ENCODE measurements at places on chromosomes 3 and 15.
A peak's percentile ranks its signal among the peaks of the same experiment; 100 is the strongest.

- no peak overlapping the region for H3K4me3 ChIP-seq
- peaks cover 30% of the 10 kb centered on the region for H3K4me1 ChIP-seq
- no peak for DNase-seq
- peak overlapping the region; percentile 65 for H3K27ac ChIP-seq
These were observed 114.7 kb upstream of the TPM1 start for GRCh38 chr15:62927836-62928235.

- H3K27ac ChIP-seq = peak overlapping the region; percentile 56
- no peak for DNase-seq
- H3K36me3 ChIP-seq = no peaks in the 10 kb centered on the region
- peaks cover 7% of the 10 kb centered on the region for H3K4me1 ChIP-seq
- H3K4me3 ChIP-seq = no peak overlapping the region
These were observed 444.9 kb upstream of the TBL1XR1 start for GRCh38 chr3:177642042-177642803.

GRCh38 chr3:183551930-183552329, 3.6 kb downstream of the KLHL6 start:
- H3K36me3 ChIP-seq = no peaks in the 10 kb centered on the region
- no peak overlapping the region for H3K4me3 ChIP-seq
- no peaks in the 10 kb centered on the region for H3K4me1 ChIP-seq
- no peak for DNase-seq
- H3K27ac ChIP-seq = no peak overlapping the region

DNA sequence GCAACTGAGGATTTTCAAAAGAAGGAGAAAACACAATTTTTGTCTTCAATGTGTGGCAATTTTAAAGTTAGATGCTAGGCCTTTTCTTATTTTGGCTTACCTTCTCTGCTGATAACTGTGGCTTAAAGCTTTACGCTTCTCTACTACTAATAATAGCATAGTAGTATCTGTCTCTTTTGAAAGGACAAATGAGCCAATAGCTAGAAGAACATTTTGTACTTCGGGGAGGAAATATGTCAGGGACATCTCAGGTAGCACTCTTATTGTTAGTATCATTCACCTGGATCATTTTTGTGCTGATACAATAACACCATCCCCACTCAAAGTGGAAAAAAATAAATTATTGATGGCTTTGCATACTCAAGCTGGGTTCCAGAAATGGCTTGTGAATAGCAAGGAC, 586.1 kb upstream of the TBL1XR1 start:
- H3K27ac ChIP-seq = no peak overlapping the region
- no peaks in the 10 kb centered on the region for H3K27me3 ChIP-seq
- peaks cover 25% of the 10 kb centered on the region for H3K4me1 ChIP-seq
- DNase-seq = no peak
- no peaks in the 10 kb centered on the region for H3K36me3 ChIP-seq
- H3K4me3 ChIP-seq = no peak overlapping the region

DNA sequence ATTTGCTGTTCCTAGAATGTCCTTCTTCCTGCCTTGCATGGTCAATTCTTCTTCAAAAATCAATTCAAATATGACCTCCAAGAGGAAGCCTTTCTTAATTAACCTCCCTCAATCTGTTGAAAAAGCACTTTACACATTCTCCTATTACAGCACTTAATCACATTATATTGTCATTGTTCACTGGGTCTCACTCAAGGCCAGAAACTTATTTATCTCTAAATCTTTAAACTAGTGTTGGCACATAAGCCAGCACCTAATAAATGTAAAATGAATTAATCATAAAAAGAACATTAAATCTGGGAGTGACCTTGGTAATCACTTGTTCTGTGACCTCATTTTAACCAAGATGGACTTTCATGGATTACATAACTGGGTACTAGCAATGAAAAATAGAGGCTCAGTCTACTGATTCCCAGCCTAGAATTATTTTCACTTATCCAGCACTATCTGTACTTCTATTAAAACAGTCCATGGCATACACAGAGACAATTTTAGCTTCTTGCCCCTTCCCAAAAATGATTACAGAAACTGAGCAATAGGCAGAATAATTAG, 22.1 kb downstream of the MSL2 start:
- H3K4me3 ChIP-seq = no peak overlapping the region
- H3K4me1 ChIP-seq = peaks cover 58% of the 10 kb centered on the region
- H3K27me3 ChIP-seq = no peaks in the 10 kb centered on the region
- H3K36me3 ChIP-seq = no peaks in the 10 kb centered on the region

GRCh38 chr3:75049533-75049932, 435.1 kb upstream of the CNTN3 start:
- no peaks in the 10 kb centered on the region for H3K27me3 ChIP-seq
- H3K4me3 ChIP-seq = no peak overlapping the region
- H3K4me1 ChIP-seq = no peaks in the 10 kb centered on the region
- H3K36me3 ChIP-seq = no peaks in the 10 kb centered on the region
- no peak for DNase-seq

GRCh38 chr15:69482686-69483256, 30.2 kb downstream of the RPLP1 start:
- H3K27ac ChIP-seq = no peak overlapping the region
- no peak overlapping the region for H3K4me3 ChIP-seq
- DNase-seq = no peak
- no peaks in the 10 kb centered on the region for H3K27me3 ChIP-seq

DNA sequence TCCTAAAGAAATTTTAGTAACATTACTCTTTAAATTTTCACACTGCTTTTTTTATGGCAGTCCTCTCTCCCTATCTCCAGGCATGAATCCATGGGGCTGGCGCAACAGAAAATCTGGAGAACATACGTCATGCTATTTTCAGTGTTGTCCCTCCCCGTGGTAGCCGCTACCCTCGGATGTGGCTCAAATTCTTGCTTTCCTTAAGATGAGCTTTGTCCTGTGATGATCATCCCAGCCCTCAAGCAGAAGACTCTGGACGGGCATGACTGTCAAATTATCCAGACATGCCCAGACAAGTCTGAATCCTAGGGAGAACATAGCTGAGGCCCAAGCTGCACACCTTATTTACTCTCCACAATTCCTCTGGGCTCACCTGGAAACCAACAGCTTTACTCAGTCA, 49.1 kb downstream of the FMN1 start:
- H3K27me3 ChIP-seq = no peaks in the 10 kb centered on the region
- DNase-seq = no peak
- no peak overlapping the region for H3K27ac ChIP-seq

GRCh38 chr3:61924090-61924735, 362.8 kb downstream of the PTPRG start:
- no peak overlapping the region for H3K4me3 ChIP-seq
- no peaks in the 10 kb centered on the region for H3K36me3 ChIP-seq
- peaks cover 54% of the 10 kb centered on the region for H3K4me1 ChIP-seq
- DNase-seq = no peak
- H3K27ac ChIP-seq = no peak overlapping the region
- no peaks in the 10 kb centered on the region for H3K27me3 ChIP-seq

DNA sequence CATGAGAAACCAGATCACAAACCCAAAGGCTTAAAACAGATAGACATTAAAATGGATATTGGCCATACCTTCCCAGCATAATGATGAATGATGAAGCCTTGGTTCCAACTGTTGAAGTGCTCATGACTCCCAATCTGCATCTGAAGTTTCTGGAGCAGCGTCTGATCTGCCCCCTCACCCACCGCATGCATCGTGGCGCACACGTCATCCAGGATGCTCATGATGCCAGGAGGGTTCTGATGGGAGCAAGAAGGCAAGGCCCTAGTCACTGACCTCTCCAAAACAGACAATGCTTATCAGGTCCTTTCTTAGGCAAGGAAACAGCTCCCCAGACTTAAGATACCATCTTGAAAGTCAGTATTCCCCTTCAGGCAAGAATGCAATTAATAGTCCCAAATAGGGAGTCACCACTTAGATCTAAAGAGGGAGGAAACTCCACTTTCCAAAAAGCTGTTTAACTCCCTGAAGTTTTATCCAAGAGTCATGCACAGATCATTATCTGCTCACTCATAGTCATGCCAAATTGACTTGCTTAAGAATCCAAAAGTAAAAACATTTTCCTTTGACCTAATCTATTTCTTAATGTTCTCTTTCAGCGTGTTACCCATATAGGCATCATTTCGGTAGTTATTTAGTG, 2.1 kb downstream of the LDHAL6B start:
- no peak overlapping the region for H3K27ac ChIP-seq
- no peaks in the 10 kb centered on the region for H3K4me1 ChIP-seq
- no peaks in the 10 kb centered on the region for H3K27me3 ChIP-seq
- H3K36me3 ChIP-seq = peaks cover 48% of the 10 kb centered on the region
- no peak overlapping the region for H3K4me3 ChIP-seq
- DNase-seq = no peak

DNA sequence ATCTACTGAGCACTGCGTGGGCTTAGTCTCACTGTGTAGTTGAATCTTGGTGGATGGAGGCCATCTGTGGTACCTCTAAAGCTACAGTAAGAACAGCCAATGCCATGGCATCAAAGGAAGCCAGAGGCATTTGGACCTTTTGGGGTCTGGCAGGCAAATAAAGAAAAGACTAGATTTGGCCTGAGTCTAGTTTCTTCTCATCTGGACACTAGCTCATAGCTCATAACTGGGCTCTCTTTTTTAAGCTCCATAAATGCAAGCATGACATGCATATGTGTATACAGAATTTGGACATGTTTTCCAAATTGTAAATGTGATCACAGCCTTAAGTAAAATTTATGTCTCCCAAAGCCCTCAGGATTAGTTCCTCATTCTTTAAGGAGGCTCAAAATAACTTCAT, 107.5 kb downstream of the CNTN6 start:
- H3K4me3 ChIP-seq = no peak overlapping the region
- no peaks in the 10 kb centered on the region for H3K27me3 ChIP-seq
- no peak for DNase-seq
- H3K27ac ChIP-seq = no peak overlapping the region

- no peaks in the 10 kb centered on the region for H3K36me3 ChIP-seq
- H3K4me1 ChIP-seq = no peaks in the 10 kb centered on the region
- DNase-seq = no peak
- no peak overlapping the region for H3K4me3 ChIP-seq
- no peaks in the 10 kb centered on the region for H3K27me3 ChIP-seq
These were observed 68.7 kb upstream of the FURIN start for GRCh38 chr15:90799639-90800170.

DNA sequence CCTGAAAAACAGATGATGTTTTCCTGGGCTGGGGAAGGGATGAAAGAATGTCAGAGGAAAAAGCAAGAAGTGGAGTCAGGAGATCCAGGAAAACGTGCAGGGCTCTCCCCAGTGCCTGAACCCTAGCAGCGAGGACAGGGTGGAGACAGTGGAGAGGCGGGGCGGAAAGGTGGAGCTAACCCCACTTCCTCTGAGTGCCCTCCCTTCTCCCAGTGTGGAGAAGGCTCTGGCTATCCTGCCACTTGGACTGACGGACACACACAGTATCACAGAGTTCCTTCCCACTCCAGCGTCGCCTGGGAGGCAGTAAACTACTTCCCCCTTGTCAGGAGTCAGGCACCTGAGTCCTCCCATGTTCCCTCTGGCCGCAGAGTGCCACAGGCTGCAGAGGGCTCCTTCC, 125.3 kb upstream of the CHRNA7 start:
- no peak overlapping the region for H3K27ac ChIP-seq
- no peak overlapping the region for H3K4me3 ChIP-seq
- H3K27me3 ChIP-seq = no peaks in the 10 kb centered on the region
- no peaks in the 10 kb centered on the region for H3K36me3 ChIP-seq

GRCh38 chr3:127652246-127652995, 20.3 kb upstream of the ABTB1 start:
- H3K4me3 ChIP-seq = no peak overlapping the region
- no peak overlapping the region for H3K27ac ChIP-seq
- no peaks in the 10 kb centered on the region for H3K27me3 ChIP-seq

DNA sequence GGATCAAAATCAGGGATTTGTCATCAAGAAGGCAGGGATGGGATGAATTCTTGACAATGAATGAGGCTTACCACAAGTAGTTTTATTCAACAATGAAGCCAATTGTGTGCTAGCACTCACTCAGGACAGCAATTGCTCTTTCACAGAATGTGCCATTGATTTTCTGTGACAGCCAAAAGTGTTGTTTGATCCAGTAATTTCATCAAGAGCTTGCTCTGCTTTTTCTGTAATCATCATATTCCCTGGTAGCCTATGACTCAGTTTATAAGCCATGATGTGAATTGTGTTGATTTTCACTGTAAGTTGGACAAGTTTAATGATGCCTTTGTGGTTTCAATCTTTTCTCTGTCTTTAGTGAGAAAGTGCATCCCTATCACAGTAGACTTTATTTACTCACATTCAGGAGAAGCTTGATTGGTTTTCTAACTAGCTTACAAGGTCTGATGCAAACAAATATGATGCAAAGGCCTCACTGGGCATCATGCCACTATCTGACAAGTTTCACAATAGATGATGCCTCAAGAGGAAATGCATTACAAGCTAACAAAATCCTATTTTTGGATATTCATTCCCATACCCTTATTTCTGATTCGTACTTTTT, 13.6 kb upstream of the CSRNP1 start:
- H3K27ac ChIP-seq = no peak overlapping the region
- no peak overlapping the region for H3K4me3 ChIP-seq
- no peak for DNase-seq
- H3K4me1 ChIP-seq = no peaks in the 10 kb centered on the region

- no peaks in the 10 kb centered on the region for H3K27me3 ChIP-seq
- no peak for DNase-seq
- H3K27ac ChIP-seq = no peak overlapping the region
- no peaks in the 10 kb centered on the region for H3K4me1 ChIP-seq
These were observed 827.5 kb upstream of the DPPA4 start for GRCh38 chr3:110164632-110165369.

- no peak for DNase-seq
- no peak overlapping the region for H3K27ac ChIP-seq
- no peaks in the 10 kb centered on the region for H3K27me3 ChIP-seq
- H3K36me3 ChIP-seq = no peaks in the 10 kb centered on the region
- H3K4me3 ChIP-seq = no peak overlapping the region
These were observed 23.8 kb downstream of the CFAP161 start for GRCh38 chr15:81157939-81158223.

- H3K4me3 ChIP-seq = no peak overlapping the region
- peak overlapping the region; percentile 38 for H3K27ac ChIP-seq
- H3K27me3 ChIP-seq = no peaks in the 10 kb centered on the region
- H3K36me3 ChIP-seq = no peaks in the 10 kb centered on the region
These were observed 1.1 kb downstream of the PLSCR2 start for GRCh38 chr3:146468234-146468633.

GRCh38 chr3:66502245-66502874, 1.5 kb upstream of the LRIG1 start:
- H3K4me3 ChIP-seq = no peak overlapping the region
- no peak for DNase-seq
- H3K27me3 ChIP-seq = no peaks in the 10 kb centered on the region

DNA sequence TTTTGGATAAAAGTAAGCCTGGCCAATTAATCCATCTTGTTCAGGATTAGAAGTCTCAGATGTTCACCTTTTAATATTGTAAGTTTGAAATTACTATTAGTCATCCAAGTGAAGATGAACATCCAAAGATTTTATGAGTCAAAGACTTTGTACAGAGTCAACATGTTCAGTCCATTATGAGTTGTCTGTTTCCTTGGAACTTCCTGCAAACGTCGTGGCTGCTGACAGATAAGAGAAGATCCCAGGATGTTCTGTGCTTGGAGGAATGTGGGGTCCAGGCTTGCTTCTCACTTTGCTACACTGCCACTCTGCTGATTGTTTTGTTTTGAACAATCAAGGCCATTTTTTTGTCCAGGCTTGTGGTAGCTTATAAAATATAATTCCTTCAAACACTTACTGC, 74.3 kb upstream of the SLCO2A1 start:
- H3K36me3 ChIP-seq = no peaks in the 10 kb centered on the region
- H3K27ac ChIP-seq = no peak overlapping the region
- H3K4me1 ChIP-seq = no peaks in the 10 kb centered on the region
- H3K4me3 ChIP-seq = no peak overlapping the region
- no peak for DNase-seq
- H3K27me3 ChIP-seq = no peaks in the 10 kb centered on the region

- no peaks in the 10 kb centered on the region for H3K27me3 ChIP-seq
- H3K27ac ChIP-seq = no peak overlapping the region
- H3K36me3 ChIP-seq = no peaks in the 10 kb centered on the region
- no peaks in the 10 kb centered on the region for H3K4me1 ChIP-seq
- no peak for DNase-seq
- H3K4me3 ChIP-seq = no peak overlapping the region
These were observed 62.6 kb downstream of the FSIP1 start for GRCh38 chr15:39720081-39720480.

Data from thoracic aorta (tissue), 2 donors.